ENCODE measurements at places on chromosomes 3 and 15.

- no peak for DNase-seq
Measured at GRCh38 chr3:192224634-192225155, 502.6 kb downstream of the FGF12 start.

GRCh38 chr3:33006571-33007286 is 55.3 kb downstream of the CCR4 start:
- DNase-seq: peak; percentile 20

- DNase-seq: no peak
Measured at GRCh38 chr3:13950042-13950441, 70.2 kb upstream of the WNT7A start.

DNA sequence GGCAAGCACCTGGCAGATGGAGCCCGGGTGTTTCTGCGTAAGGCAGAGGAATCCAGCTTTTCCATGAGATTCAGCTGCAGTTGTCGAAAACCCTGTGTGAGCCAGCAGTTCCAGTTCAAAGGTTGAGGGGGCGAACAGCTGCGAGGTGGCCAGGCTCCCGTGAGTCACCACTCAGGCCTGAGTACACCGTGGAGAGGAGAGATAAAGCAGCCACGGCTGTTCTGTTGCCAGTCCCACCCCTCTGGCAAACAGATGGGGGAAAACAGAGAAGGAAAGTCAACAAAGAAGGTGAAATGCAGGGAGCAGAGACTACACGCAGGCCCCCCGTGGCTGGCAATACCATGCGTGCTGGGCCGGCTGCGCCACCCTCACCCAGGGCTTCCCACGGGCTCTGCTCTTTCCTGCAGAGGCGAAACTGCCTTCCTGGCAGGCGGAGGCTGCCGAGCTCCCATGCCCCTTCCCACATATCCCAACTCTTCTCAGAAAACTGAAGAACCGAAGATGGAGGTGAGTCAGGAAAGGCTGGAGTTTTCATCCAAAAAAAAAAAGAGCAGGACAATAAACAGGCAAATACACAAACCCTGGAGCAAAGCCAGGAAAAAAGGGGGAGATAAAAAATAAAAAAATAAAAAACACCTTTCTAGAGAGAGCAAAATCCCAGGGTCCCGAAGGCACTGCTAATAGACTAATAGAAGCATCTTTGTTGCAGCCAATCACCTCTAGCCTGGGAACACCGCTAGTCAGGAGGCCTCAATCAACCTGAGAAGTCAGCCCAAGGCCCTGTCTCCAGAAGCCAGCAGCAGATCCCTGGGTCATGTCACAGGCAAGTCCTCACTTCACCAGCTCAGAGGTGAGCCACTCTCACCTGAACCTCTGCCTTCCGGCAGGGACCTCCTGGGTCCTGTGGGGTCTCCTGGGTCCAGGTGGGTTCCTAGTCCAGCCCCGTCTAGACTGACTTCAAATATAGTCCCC is 37.7 kb downstream of the FAM174B start:
- DNase-seq: no peak

- DNase-seq: no peak
Measured at GRCh38 chr3:139505829-139506386, 29.6 kb upstream of the RBP2 start.

- DNase-seq: no peak
Measured at GRCh38 chr3:136664771-136665170, 87.4 kb downstream of the STAG1 start.

- no peak for DNase-seq
Measured at GRCh38 chr3:66377800-66378199, 123.0 kb downstream of the LRIG1 start.

DNA sequence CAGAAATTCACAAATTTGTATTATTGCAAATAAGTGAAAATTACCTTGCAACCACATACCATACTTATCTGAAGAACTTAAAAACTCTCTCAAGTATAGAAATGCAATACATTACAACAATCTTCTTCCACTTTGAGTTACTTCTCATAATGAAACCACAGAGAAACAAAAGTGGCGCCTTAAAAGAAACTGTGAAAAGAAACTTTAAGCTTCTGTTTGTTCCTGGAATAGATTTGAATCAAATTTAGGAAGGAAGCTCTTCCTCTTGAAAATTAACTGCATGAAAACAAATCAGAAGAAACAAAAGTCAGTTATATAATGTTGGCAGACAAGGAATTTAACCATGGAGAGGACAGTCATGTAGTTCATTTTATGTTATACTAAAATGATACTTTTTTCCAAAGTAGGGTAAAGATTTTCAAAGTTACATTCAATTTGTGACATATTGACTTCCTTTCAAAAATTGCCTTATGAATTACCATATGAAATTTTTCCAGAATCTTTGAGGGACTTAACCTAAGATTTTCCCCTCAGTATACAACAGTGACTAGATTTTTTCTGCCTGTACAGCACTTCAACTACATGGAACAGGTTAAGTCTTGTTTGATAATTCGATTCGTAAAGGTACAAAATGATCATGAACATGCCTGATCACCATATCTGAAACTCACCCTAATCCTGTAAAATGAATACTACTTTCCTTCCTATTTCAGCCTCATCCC is 57.6 kb upstream of the TNFSF10 start:
- DNase-seq: no peak

Data from A172 (cell line).